Panc1 (cell line): ENCODE measurements at places on chromosomes 2 and 18. TPM values are rescaled to one million over a fixed set of nuclear protein-coding genes. Genes with fewer than 3 reads are reported as not detected.

The CNTNAP5 gene
- not detected for total RNA-seq

DNA sequence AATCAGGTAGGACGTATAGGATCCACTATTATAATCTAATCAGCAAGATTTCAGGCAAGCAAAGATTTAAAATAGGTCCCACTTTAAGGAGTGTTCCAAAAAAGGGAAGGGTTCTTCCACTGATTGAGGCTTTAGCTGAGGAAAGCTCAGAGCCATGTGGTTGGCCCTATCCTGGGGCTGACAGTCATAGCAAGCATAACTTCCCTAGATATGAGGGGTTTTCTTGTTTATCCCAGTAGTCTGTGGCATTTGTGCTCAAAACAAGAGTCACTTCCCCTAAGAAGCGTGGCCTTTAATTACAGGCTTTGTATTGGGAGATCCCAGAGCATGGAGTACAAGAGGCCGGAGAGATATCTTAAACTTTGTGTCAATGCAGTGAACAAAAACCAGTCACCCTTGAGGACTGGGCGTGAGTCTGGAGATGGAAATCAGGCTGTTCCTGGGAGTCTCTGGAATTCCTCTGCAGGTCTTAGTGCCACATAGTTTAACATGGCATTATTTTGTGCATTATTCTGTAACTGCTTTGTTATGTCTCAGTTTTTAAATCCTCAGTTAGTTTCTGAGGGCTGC, 136.9 kb upstream of the FBXO11 start:
- no peaks in the 10 kb centered on the region for H3K4me1 ChIP-seq
- no peak for DNase-seq
- no peaks in the 10 kb centered on the region for H3K36me3 ChIP-seq
- peaks cover 6% of the 10 kb centered on the region for H3K27me3 ChIP-seq

The KATNAL2 gene
- 2.6 TPM for total RNA-seq

DNA sequence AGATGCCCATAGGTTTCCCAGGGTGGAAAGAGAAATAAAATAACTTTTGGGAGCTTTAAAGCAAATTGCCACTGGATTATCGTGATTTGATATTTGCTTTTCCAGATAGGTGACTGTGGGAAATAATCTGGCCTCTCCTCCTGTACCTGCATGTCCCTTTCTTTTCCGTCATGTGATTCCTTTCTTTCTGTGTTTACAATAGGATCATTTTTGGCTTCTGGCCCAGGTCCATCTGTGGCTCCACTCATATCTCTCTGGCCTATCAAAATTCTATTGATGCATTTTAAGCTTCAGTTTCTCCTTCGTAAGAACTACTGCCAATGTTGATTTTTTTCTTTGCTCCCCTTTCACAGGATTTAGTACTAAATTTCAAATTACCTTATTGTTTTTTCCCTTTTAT, 153.6 kb downstream of the CCDC85A start:
- no peak overlapping the region for H3K27ac ChIP-seq
- no peaks in the 10 kb centered on the region for H3K27me3 ChIP-seq

The ROCK1 gene
- 36.2 TPM for total RNA-seq

The TNFRSF11A gene
- 14.1 TPM for total RNA-seq

The HOXD9 gene
- 0.15 TPM for total RNA-seq

DNA sequence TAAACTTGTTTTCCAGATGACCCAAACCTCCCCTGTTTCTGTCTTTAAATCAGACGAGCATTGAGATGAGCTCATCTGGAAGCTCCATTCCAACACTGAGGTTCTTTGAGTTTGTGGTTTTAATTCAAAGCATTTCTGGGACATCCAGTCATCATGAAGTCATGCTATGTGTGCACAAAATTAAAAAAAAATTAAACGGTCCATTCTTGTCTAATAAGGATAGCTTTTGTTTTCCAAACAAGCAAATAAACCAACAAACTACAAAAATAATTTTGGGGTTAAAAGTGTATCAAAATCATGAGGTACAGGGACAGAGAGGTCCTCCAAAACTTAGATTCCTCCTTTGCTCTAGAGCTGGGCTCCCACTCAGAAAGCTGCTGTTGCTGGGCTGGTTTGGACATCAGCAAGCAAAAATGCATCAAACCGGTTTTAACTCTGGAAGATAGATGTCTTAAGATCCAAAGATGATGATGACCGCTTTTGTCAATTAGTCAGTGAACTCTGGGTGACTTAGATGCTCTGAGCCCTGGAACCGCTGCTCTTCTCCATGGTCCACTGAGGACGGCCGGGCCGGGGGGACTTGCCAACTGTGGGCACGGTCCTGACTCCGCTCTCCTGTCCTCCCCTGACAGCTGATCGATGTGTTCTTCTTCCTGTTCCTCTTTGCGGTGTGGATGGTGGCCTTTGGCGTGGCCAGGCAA, 65.4 kb downstream of the TRPM8 start:
- no peaks in the 10 kb centered on the region for H3K36me3 ChIP-seq
- H3K27ac ChIP-seq: peak overlapping the region; percentile 48; the same call in 1 of the 2 replicates
- H3K4me1 ChIP-seq: peaks cover 14% of the 10 kb centered on the region
- DNase-seq: no peak
- no peaks in the 10 kb centered on the region for H3K27me3 ChIP-seq

GRCh38 chr2:83103613-83104012, 1355.5 kb downstream of the SUCLG1 start:
- no peaks in the 10 kb centered on the region for H3K36me3 ChIP-seq
- peak; percentile 32 for DNase-seq
- H3K4me1 ChIP-seq: no peaks in the 10 kb centered on the region
- H3K4me3 ChIP-seq: no peak overlapping the region
- no peaks in the 10 kb centered on the region for H3K27me3 ChIP-seq

The PROKR1 gene
- not detected for total RNA-seq

The ACADL gene
- total RNA-seq: not detected

DNA sequence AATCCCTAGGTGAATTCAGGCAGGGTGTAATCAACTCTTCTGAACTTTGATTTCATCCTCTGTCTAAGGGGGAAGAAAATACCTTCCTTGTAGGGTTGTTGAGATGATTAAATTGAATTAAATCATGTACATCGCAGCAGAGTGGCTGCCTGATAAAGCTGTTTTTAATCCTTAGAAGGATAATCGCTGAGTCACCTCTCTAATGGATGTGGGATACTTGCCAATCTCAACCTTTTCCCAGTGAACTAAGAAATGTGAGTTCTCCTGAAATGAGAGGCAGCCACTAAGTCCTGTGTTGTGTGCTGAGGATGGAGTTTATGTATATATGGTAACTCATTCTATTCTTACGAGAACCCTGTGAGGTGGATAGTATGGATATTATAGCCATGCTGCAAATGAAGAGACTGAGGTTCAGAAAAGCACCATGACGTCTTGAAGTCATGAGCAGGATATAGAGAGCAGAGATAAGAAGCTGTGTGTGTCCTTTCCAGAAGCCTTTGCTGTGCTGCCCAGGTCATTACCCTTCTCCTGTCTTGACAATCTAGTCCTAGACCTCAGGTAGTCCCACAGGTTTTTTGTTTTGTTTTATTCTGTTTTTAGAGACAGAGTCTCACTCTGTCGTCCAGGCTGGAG, 93.3 kb downstream of the HNRNPLL start:
- no peak for DNase-seq
- H3K36me3 ChIP-seq: no peaks in the 10 kb centered on the region
- H3K4me1 ChIP-seq: no peaks in the 10 kb centered on the region
- H3K4me3 ChIP-seq: no peak overlapping the region
- no peaks in the 10 kb centered on the region for H3K27me3 ChIP-seq

The MRO gene
- total RNA-seq: not detected

DNA sequence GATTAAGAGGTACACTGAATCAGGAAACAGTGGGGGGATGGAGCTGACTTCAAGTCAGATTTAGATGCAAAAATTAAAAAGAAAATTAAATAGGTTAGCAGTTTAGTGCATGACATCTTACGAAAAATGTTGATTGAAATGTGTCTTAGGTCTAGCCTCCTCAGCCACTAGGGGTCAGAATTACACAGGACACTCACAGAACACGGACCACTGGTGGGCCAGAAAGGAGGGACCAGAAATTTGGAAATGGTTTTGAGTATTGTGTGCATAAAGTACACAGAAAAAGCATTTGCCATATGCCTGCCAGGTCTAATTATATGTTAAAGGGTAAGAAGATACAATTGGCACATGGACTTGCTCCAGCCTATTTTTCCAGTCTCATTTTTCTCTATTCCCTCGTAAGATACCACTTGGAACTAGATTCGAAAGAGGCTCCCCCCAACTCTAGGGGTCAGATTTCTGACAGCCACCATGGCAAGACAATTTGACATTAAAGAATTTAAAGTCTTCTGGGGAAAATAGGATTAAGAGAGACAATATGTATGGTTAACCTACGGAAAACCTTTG, 550.2 kb upstream of the SETBP1 start:
- no peak for DNase-seq
- no peaks in the 10 kb centered on the region for H3K36me3 ChIP-seq
- H3K4me1 ChIP-seq: no peaks in the 10 kb centered on the region
- H3K27ac ChIP-seq: no peak overlapping the region

GRCh38 chr18:22093731-22094357, 75.5 kb upstream of the GATA6 start:
- no peaks in the 10 kb centered on the region for H3K27me3 ChIP-seq
- H3K27ac ChIP-seq: no peak overlapping the region
- DNase-seq: no peak

The TMEM198 gene
- 2.3 TPM for total RNA-seq

The FBLN7 gene
- total RNA-seq: 0.95 TPM

GRCh38 chr2:235264121-235264493, 229.7 kb upstream of the AGAP1 start:
- H3K4me1 ChIP-seq: peaks cover 9% of the 10 kb centered on the region
- H3K36me3 ChIP-seq: no peaks in the 10 kb centered on the region
- peak overlapping the region; percentile 51 for H3K4me3 ChIP-seq

DNA sequence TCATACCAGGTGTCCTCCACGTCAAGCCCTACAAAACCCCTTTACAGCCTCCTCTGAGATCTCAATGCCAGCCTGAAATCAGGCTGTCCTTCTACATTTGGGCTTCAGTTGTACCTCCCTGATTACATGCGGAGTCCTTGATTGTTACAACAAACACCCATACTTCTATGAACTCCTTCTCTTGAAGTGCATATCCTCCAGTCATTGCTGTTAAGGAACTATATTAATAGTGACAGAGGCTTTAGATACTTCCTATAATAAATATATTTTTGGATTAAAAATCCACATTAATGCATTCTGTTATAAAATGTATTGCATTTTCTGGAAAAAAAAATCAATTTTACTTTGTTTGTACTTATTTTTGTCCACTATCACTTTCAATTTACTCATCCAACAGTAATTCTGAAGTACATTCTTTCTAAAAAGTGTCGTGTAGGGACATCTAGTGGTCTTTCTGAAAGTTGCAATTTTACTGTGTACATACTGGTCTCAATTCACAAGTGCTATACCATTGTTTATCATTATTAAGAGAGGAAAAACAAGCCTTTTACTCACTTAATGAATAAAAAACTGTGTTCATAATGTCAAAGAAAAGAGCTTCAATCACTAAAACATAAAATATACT, 316.4 kb downstream of the DSEL start:
- peak; percentile 53 for DNase-seq
- no peak overlapping the region for H3K27ac ChIP-seq
- H3K4me1 ChIP-seq: no peaks in the 10 kb centered on the region
- no peaks in the 10 kb centered on the region for H3K36me3 ChIP-seq

DNA sequence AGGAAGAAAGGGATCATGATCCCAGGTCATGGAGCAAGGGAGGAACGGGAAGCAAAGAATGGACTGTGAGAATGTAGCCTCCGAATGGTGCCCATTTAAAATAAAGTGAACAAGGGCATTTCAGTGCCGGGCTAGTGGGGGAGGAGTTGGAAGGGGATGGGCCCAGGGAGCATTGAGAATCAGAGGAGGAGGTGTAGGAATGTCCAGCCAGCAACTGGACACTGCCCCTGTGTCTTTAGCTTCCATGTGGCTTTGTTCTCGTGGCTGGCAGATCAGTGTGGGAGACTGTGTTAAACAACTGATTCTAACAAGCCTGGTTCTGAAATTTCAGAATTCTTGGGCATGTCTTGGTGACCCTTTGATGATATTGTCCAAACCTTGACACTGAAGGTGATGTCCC, 1.4 kb upstream of the RNF103 start:
- H3K36me3 ChIP-seq: peaks cover 4% of the 10 kb centered on the region
- H3K27me3 ChIP-seq: no peaks in the 10 kb centered on the region
- DNase-seq: no peak
- peaks cover 12% of the 10 kb centered on the region for H3K4me1 ChIP-seq

- DNase-seq: peak; percentile 48
- H3K36me3 ChIP-seq: no peaks in the 10 kb centered on the region
- no peaks in the 10 kb centered on the region for H3K4me1 ChIP-seq
- H3K27ac ChIP-seq: no peak overlapping the region
- H3K27me3 ChIP-seq: no peaks in the 10 kb centered on the region
- H3K4me3 ChIP-seq: no peak overlapping the region
Observed at GRCh38 chr2:215793747-215794595, 219.4 kb downstream of the MREG start.

The EVA1A gene
- 0.21 TPM for total RNA-seq

The PPP4R3B gene
- total RNA-seq: 50.7 TPM

- H3K4me1 ChIP-seq: no peaks in the 10 kb centered on the region
- no peak overlapping the region for H3K4me3 ChIP-seq
- no peak for DNase-seq
- H3K36me3 ChIP-seq: no peaks in the 10 kb centered on the region
- H3K27ac ChIP-seq: no peak overlapping the region
Observed at GRCh38 chr2:207275779-207276178, 110.0 kb upstream of the KLF7 start.

The ABHD1 gene
- 0.46 TPM for total RNA-seq

The COQ10B gene
- 34.7 TPM for total RNA-seq
